NCI-H526 (cell line): ENCODE measurements at places on chromosomes 3 and 15.

DNA sequence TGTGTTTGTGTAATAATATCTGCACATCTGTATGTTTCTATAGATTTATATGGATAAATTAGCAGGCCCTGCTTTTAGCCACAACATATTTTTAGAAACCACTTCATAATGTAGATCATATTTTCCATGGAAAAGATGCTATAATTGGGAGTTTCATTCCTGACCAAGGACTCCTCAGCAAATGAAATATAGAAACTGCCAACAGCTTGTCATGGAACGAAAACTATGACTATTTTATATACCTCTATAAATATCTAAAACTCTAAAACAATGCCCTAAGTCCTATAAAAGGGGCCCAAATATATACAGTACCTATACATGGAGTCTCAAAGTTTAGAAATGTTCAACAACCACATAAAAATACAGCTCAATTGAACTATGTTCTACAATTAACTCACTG, 27.9 kb downstream of the EID1 start:
- no peak for DNase-seq

GRCh38 chr3:38960042-38960622, 91.6 kb downstream of the SCN11A start:
- DNase-seq: no peak

- no peak for DNase-seq
Observed at GRCh38 chr3:58325525-58325992, 7.1 kb upstream of the PXK start.

GRCh38 chr3:133805384-133805701, 272 bp upstream of the SRPRB start:
- no peak for DNase-seq

DNA sequence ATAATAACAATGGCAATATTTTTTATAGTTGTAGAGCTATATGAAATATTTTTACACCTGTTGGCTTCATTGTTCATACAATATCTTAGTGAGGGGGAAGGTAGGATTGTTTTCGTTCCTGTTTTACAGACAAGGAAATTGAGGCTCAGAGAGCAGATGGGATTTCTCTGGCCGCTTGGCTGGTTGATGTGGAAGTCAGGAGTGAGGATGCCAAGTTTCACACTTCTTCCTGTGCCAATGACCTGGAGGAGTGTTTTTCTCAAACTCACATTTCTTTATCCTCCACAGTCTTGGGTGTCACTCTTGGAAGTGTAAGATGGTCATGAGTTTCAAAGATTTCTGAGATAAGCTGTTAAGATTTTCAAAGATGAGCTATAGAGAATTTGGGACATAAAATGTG, 50.6 kb downstream of the LPP start:
- no peak for DNase-seq

DNA sequence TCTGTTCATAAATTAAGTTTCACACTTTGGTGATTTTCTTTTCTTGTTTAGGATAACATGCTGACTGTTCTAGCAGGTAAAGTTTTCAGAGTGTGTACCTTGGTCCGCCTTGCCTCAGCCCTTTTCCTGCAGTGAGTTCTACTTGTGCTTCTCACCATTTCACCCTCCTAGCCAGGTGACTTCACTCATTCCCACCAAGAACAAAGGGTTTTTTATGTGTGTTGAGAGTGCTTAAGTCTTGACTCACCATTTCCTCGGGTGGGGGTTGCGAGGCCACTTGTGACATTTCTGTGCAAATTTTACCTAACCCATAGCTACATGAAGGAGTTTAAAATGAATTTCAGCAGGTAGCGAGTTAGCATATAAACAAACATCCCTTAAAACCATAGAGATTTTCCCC, 81.4 kb downstream of the C3orf38 start:
- DNase-seq: no peak
